ENCODE measurements at places on chromosomes 2 and 18.
A peak's percentile ranks its signal among the peaks of the same experiment; 100 is the strongest.

- peak; percentile 51 for DNase-seq
These were observed 25.4 kb upstream of the GLI2 start for GRCh38 chr2:120710256-120710655.

DNA sequence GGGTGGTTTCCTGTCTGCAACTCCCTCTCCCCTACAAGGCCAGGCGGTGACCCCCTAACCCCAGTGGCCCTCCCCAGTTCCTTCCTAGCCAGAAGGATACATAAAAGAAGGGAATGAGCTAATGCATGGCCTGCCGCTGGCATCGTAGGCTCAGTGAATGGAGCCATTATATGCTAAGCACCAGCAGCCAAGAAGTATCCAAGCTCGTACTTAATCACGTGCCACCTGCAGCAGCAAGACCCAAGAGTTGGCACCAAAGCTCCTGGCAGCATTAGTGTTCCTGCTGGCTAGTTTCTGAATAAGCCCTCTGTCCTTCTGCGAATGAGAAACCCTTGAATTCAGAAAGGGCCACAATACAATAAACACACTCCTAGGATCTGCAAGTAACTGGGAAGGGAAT is 4.3 kb downstream of the DBI start:
- DNase-seq = no peak

- DNase-seq = no peak
These were observed 140.3 kb downstream of the NDUFA10 start for GRCh38 chr2:239884875-239885274.

DNA sequence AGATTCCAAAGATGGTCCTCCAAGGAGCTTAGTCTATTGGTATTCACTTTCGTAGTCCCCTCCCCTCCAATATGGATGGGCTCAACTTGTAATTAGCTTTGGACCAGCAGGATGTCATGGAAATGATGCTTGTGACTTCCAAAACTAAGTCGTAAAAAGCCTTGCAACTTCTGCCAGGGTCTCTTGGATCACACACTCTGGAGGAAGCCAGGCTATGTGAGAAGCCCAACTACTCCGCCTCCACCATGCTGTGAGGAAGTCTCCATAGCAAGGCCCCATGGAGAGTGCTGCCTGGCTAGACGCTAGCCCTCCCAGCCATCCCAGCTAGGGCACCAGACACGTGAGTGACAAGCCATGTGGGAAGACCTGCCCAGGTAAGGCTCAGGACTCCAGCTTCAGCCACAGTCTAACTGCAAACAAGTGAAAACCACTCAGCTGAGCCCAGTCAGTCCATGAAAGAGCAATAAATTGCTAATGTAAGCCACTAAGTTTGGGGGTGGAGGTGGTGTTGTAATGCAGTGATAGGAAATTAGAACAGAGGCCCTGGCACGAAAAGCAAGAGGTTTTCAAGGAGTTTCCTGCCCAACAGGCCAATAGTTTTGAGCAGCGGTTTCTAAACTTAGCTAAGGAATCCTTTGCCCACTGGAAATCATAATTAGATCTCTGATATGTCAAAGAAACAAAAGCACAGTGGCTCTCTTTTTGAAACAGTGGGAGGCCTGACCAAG is 77.5 kb upstream of the GLI2 start:
- DNase-seq = no peak

DNA sequence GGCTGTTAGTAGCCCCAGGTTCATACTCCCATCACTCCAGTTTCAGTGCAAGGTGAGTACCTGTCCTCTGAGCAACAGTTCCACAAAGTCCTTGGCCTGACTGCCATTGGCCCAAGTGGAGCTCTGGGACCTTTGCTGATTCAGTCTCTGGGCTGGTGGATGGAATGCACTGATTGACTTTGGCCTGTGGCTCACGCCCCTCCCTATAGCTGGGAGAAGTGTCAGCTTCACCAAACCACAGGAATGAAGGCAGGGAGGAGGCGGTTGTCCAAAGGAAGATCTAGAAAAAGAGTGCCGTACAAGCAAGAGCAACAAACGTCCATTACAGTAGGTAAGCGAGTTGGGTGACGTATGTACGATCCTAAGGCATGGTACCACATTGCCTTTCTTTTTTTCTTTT is 34.0 kb downstream of the QPCT start:
- DNase-seq = no peak

- no peak for DNase-seq
These were observed 569.7 kb downstream of the RIT2 start for GRCh38 chr18:42545825-42546224.

DNA sequence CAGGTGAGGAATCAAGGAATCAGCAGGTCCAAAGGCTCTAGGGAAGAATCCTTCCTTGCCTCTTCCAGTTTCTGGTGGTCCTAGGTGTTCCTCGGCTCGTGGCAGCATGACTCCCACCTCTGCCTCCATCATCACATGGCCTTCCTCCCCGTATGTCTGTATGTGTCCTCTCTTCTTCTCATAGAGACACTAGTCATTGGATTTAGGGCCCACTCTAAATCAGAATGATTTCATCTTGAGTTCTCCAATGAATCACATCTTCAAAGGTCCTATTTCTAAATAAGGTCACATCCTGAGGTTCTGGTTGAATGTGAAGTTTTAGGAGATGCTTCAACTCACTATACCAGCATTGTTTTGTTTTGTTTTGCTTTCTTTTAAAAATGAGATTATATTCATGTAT is 11.1 kb upstream of the AGFG1 start:
- no peak for DNase-seq

- DNase-seq = no peak
These were observed 4.3 kb downstream of the AGPS start for GRCh38 chr2:177396703-177397460.

- DNase-seq = no peak
These were observed 54.0 kb downstream of the MEIS1 start for GRCh38 chr2:66488946-66489345.

DNA sequence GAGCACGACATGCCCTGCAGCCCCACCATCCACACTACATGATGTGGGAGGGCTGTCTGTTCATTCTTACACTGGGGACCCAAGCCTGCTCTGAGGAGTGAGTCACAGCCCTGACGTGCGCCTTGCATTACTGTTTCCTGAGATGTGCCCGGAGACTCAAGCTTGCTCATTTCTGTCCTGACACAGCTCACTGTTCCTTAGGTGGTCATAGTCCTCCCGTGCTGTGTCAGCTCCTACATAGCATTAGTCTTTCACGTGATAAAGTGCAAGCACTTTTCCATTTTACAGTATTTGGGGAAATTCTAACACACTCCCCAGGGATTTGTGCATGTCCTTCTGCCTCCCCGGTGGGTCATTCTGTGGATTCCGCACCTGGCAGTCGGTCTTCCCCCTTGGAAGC is 46.2 kb upstream of the TRIM43B start:
- DNase-seq = no peak

GRCh38 chr2:18560797-18561085 is 288 bp upstream of the RDH14 start:
- no peak for DNase-seq

DNA sequence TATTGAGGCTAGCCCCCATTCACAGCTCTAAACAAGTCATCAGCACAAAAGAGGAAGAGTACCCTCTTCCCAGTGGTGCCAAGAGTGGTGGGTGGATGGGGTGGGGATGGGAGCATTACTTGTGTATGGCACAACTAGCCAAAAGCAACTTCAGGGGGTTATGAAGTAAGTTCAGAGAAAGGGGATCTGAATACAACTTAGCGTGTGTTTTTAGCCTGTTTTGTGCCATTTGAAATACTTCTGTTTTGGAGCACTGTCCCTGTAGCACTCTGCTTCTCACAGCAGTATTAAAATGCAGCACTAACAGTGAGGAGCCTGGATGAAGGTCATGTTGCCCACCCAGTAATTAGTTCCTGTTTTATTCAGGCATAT is 113.5 kb downstream of the CRIM1 start:
- DNase-seq = no peak

DNA sequence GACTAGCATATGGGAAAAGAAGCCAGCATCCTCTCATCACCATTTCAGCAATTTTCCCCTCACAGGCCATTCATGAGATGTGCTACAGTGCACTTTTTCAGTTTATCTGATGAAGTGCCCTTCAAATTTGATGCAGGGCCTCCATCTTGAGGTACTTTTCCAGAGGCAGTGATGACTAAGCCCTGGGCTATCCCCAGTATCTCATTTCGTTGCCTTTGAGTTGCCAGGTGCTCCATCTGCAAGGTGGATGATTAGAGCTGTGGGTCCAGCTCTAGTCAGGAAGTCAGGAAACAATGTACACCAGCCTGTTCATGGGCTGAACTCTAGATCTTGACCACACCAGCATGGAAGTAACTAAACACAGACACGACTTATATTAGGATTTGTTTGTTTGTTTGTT is 425.2 kb downstream of the METTL4 start:
- DNase-seq = no peak

- peak; percentile 81 for DNase-seq
These were observed 471.7 kb downstream of the THSD7B start for GRCh38 chr2:137237055-137237454.

DNA sequence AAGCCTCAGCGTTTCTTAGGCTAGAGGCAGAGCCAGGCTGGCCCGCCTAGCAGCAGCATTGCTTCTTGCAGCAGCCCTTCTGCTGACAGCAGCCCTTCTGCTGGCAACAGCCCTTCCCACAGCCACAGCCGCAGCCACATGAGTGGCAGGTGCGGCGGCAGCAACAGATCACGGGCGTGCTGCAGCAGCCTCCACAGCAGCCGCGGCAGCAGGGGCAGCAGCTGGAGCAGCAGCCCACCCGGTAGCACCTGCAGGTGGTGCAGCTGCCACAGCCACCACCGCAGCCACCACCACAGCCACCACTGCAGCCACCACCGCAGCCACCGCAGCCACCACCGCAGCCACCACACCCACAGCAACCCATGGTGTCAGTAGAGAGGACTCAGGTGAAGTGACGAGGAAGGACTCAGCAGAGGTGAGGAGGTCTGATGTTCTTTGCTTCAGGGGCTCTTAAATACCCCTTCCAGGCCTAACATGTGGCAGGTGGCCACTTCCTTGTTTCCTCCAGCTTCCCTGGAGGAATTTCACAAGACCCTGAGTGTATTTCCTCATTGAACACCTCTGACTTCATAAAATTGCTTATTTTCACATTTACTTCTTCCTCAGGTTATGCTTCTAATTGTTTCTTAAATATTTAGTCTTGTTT is at the start of gene SCYGR6:
Gene SCYGR6 (minus strand): TSS at position 364 of the 646 bp plus-strand sequence. CDS start 0 bp downstream, at position 364.
- no peak for DNase-seq

DNA sequence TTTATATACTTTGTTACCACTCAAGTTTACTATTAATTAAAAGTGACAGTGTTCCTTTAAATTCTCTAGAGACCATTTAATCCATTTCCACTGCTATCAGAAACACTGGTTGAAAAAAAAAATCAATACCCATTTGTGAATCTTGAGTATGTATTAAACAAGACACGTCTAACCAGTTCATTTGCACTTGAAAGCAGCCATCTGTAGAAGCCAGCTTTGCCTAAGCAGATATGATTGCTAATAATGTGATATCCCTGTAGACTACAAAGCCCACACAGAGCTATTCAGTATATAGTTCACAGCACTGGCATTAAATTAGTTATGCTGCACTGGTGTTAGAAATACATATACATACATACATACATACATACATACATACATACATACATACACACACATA is 111.8 kb upstream of the SP3 start:
- DNase-seq = no peak

GRCh38 chr2:75375646-75376582 is 176.6 kb upstream of the TACR1 start:
- DNase-seq = no peak

- no peak for DNase-seq
These were observed 155.8 kb downstream of the TDRD15 start for GRCh38 chr2:21279525-21279924.

- no peak for DNase-seq
These were observed 127.1 kb upstream of the CHAC2 start for GRCh38 chr2:53640466-53640865.

DNA sequence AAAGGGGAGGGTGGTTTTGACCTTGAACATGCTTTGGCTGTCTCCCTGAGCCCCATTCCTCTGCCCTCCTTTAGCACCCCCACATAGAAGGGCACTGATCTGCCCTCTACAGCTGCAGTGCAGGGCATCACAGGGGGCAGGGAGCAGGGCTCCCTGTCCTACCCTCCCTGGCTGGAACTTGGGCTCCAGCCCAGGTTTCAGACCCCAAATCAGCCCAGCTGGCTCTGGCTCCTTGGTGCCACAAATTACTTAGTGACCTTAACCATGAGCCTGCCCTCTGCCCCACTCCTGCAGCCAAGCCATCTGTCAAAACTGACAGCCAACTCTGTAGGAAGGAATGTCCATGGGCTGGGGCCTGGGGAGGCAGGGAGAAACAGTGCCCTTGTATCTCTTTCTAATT is 105.6 kb downstream of the MAPK4 start:
- DNase-seq = no peak

DNA sequence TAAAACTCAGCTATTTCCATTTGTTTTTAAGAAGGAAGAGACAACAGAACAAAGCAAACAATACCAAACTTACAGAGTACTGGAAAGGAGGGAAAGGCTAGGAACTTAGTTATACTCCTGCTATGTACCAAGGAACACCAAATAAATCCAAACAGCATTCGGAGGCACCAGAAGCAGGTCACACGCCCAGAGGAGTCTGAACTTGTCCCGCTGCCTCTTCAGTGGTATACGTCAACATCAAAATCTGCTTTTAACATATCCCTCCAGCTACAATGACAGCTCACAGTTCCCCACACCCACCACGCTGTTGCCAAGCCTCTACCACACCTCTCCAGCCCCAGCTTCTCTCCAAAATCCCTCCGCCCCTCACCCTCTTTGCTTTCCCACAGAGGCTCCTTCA is 17.3 kb downstream of the C2orf76 start:
- DNase-seq = no peak

DNA sequence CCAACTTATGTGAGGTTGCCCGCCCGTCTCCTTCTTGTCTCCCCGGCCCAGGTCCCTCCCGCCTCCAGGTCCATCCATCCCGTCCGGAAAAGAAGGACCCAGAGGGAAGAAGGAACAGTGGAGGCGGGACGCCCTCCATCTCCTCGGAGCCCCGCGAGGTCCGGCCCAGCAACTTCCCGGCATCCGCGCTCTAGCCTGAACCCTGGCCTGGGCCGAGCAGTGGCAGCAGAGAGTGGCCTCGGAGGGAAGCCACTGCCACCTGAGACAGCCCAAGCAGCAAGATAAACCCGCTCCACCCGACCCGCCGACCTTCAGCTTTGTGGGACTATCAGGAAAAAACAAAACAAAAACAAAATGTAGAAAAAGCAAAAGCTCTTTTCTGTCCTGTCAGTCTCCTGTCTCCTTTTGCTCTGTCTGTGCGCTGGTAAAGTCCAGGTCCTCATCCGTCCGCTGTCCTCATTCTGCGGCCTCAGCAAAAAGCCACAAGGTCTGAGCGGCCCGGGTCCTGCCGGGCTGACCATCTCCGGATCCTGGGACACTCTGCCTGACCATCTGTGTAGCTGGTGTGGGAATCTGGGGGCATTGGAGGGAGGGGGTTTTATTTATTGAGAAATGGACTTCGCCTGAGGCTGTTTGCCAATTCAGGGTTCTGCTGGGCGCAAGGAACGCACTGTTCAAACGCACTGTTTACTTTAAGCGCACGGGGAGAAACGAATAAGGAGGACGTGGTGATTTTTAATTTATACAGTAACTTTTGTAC is 3.1 kb downstream of the DLX1 start:
- DNase-seq = no peak

Measured in skin of body (tissue), 3 donors.